ENCODE measurements at places on chromosomes 7 and 10. TPM values are rescaled to one million over a fixed set of nuclear protein-coding genes. Genes with fewer than 3 reads are reported as not detected.

Gene DGKB
- total RNA-seq, result 3.7 TPM

Gene SCD
- total RNA-seq, result 937 TPM

Gene CDK14
- total RNA-seq, result 27.8 TPM

Gene SPDYE2B
- total RNA-seq, result not detected

Gene NOS3
- not detected for total RNA-seq

Gene C10orf67
- total RNA-seq, result not detected

Gene RBM20
- 2.6 TPM for total RNA-seq

Gene OR13A1
- not detected for total RNA-seq

Gene AKR1C4
- not detected for total RNA-seq

Gene RBP4
- total RNA-seq, result 0.42 TPM

Gene SLC13A1
- not detected for total RNA-seq

Gene PRSS37
- total RNA-seq, result not detected

Gene SMKR1
- total RNA-seq, result 3.9 TPM

Gene IL2RA
- total RNA-seq, result not detected

Gene CYP3A4
- total RNA-seq, result 0.11 TPM

Gene TMEM139
- total RNA-seq, result 0.29 TPM

Gene RPEL1
- 0.21 TPM for total RNA-seq

Gene TMEM196
- total RNA-seq, result not detected

Gene IFIT1
- 49.0 TPM for total RNA-seq

Gene TRPV5
- total RNA-seq, result not detected

Gene MYL7
- not detected for total RNA-seq

Gene KIF11
- total RNA-seq, result 1.9 TPM

Gene GIMAP5
- not detected for total RNA-seq

Gene MINDY3
- 20.0 TPM for total RNA-seq

Gene NANOS1
- total RNA-seq, result 5.1 TPM

Gene LIPK
- not detected for total RNA-seq
